ENCODE measurements at places on chromosomes 11 and 22.

DNA sequence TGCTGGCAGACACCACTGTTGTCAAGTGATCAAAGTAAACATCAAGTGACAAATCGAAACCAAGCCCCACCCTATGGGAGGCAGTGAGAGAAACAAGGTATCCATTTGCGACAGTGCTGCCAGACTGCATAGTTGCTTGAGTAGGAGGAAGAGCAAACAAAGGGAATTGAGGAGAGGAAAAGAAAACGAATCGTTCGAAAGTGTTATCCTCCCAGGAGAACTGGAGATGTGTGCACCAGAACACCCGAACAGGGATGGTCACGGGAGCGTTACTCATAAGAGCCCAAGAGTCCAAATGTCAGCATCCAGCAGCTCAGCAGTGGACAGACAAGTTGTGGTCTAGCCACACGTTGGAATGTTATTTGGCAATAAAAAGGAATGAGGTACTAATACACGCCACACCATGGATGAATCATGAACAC lies 58.4 kb upstream of the NUP50 start:
- no peak for DNase-seq

- DNase-seq = no peak
Measured at GRCh38 chr22:20563466-20563906, 56.1 kb downstream of the MED15 start.

DNA sequence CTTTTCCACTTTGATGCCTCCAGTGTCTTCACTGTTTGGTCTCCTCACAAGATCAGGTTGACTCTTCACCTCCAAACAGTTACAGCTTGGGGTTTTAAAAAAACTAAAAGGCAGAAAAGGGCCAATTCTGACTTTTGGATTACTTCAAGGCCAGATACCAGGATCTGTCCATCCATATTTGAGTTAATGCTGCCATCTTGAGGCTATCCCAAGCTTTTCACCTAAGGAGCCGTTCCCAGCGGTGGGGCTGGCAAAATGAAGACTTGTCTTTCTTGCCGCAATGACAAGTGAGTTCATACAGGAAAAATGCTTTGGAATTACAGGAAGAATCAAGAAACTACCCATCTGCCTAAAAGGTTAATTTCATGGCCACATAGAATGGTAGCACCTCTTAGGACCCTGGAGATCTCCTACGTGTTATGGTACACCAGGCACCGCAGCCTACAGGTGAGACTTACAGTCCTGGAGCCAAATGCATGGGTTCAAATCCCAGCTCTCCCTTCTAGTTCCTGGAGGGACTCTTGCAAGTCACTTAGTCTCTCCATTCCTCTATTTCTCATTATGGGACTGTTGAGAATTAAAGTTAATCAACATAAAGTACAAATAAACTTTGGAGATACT lies 6.0 kb upstream of the OR5B21 start:
- peak; percentile 20 for DNase-seq

DNA sequence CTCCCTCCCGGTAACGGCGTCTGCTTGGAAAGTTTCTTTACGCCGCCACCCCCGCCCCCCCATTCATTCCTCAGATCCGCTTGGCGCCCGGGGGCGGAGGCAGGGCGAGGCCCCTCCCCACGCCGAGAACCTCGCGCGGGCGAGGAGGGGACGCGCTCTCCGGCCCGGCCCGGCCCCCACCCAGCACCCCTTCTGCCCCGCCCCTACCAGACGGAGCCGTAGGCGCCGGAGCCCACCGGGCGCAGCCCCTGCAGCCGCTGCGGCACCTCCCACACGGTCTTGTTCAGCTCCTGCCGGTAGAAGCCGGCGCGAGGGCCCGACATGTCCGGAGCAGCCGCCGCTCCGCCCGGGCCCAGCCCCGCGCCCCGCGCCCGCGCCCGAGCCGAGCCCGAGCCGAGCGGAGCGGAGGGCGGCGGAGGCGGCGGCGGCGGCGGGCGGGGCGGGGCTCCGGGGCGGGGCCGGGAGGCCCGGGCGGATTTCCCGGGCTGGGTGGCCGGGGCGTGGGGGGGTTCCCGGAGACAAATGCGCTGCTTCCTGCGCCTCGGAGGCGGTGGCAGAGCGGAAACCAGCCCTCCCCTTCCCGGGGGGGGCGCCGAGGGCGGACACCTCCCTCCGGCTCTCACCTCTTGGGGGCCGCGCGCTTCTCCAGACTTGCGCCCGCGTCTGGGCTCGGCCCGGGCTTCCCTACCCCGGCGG lies at the start of gene MAPK11:
MAPK11 (minus strand) TSS at position 411 of the 696 bp plus-strand sequence; CDS start at position 323, 88 bp downstream.
- peak; percentile 39 for DNase-seq

- no peak for DNase-seq
Measured at GRCh38 chr11:126476977-126477376, 121.5 kb downstream of the ST3GAL4 start.

DNA sequence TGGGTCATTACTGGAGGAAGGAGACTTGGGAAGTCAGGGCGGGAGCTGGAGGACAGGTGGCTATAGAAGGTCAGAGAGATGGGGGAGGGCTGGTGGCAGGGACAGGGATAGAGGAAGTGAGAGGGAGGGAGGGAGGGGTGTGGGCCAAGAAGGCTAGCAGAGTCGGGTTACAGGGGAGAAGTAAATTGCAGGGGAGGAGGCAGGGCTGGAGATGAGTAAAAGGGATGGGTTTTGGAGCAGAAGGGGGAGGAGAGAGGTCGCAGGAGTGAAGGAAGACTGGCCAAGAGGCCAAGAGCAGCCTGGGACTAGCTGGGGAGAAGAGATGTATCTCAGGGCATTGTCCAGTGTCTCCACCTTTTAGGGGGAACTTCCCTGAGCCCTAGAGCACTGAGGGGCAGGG lies 33.0 kb downstream of the LRRC10B start:
- DNase-seq = no peak

- no peak for DNase-seq
Measured at GRCh38 chr11:9249252-9249651, 15.9 kb downstream of the DENND5A start.

DNA sequence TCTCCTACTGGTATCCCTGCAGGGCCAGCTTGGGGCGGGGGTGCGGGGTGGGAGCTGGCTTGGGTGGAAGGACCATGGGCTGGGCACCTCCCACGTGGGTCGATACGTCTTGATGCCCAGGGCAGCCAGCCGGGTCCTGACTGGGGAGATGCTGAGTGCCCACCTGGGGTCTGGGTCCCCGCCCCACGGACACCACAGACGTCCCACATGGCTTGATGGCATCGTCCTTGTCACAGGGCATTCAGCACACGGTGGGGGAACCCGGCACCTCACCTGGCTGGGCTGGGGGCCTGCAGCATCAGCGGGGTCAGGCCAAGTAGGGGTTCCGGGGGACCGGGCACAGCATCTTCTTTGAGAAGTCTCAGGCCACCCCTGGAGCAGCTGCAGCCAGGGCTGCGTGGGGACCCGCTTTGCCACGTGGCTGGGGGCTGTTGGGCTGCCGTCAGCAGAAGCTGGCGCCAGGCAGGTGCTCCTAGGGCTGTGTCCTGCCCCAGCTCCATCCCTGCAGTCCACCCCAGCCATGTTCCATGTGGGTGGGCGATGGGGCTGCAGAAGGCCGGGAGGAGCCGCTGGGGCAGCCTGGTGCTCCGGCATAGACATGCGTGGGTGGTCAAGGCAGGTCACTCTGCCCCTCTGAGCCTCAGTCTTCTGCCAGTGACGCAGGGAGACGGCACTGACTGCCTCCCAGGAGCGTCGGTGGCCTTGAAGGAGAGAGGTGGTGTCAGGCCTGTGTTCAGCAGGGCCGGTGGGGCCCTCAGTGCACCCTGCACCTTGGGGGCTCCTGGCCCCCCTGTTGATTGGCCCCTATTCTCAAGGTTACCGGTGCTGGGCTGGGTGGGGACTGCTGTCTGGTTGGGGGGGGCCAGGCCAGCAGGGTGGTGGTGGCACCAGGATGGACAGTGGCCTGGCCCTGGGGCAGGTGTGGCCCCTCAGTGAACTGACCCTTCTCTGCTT lies 8.4 kb downstream of the SELENOO start:
- DNase-seq = no peak

- DNase-seq = no peak
Measured at GRCh38 chr11:126210871-126211235, 597 bp downstream of the RPUSD4 start.

GRCh38 chr11:131254254-131254653 lies 116.2 kb upstream of the NTM start:
- no peak for DNase-seq

DNA sequence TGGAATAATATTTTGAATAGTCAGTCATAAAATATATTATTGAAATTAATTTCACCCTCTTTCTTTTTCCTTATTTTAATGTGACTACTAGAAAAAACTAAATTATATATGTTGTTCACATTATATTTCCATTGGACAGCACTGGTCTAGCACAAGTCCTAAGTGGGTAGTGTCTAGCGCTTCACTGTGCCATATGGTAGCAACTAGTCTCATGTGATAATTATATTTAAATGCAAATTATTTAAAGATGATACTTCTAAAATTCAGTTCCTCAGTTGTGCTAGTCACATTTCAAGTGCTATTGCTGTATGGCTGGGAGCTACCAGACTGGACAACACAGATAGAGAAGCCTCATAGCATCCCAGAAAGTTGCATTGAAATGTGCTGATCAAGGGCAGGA lies 19.1 kb upstream of the LDLRAD3 start:
- no peak for DNase-seq

GRCh38 chr11:26867286-26867685 lies 126.6 kb upstream of the FIBIN start:
- DNase-seq = no peak

GRCh38 chr11:71112990-71113389 lies 139.4 kb downstream of the SHANK2 start:
- DNase-seq = no peak

- no peak for DNase-seq
Measured at GRCh38 chr11:32830796-32831195, 1.1 kb downstream of the PRRG4 start.

GRCh38 chr11:72740060-72740424 lies 12.2 kb downstream of the ARAP1 start:
- DNase-seq = no peak

Data from inflammatory macrophage treated with lipopolysaccharide for 1 hour (primary cell).